ENCODE measurements at places on chromosomes 13 and 19. TPM values are rescaled to one million over a fixed set of nuclear protein-coding genes. Genes with fewer than 3 reads are reported as not detected.

Gene PCP2
- total RNA-seq, result 3.5 TPM

Gene OLFM4
- total RNA-seq, result not detected

GRCh38 chr19:17486545-17487240 lies 16.4 kb downstream of the SLC27A1 start:
- no peak overlapping the region for H3K27ac ChIP-seq
- peaks cover 27% of the 10 kb centered on the region for H3K4me1 ChIP-seq
- H3K4me3 ChIP-seq, result no peak overlapping the region
- H3K36me3 ChIP-seq, result no peaks in the 10 kb centered on the region
- no peak for DNase-seq

DNA sequence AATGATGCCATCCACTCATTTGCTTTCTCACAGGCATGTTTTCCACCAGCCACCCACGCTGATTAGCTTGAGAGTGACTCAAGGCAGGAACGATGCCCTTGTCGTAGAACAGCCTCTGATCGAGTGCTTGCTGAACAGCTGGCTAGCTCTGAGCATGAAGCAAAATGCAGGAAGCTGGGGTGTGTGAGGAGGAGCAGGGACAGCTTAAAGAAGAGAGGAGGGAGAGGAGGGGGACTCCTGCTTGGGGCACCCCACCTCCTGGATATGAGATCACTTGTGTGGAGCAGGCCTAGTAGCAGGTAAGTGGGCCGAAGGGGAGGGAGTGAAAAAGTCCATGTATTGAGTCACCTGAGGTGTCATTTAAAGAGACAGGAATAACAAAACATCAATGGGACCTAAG lies 48.8 kb downstream of the IRS2 start:
- H3K4me3 ChIP-seq, result no peak overlapping the region
- no peak overlapping the region for H3K27ac ChIP-seq
- H3K27me3 ChIP-seq, result no peaks in the 10 kb centered on the region
- no peaks in the 10 kb centered on the region for H3K4me1 ChIP-seq
- DNase-seq, result no peak

Gene ZNF813
- 5.3 TPM for total RNA-seq

DNA sequence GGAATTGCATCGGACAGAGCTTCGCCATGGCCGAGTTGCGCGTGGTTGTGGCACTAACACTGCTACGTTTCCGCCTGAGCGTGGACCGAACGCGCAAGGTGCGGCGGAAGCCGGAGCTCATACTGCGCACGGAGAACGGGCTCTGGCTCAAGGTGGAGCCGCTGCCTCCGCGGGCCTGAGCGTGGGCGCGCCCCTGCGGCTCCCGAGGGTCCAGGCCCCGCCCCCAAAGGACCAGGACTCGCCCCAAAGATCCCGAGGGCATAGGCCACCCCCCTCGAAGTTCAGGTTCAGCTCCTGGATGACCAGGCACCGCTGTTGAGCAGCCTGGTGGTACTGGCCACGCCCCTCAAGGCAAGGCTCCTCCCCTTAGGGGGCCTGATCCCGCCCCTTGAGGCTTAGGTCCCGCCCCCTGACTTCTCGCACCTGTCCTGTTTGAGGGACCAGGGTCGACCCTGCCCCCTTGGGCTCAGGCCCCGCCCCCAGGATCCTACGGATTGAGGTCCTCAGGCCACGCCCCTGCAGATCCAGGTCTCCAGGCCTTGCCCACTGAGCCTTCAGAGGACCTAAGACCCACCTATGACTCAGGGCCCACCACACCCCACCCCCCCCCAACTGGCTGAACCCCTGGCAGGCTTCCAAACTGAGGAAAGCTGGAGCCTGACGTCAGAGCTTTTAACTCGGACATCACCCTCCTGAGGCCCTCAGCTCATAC lies 43.1 kb downstream of the CYP4F22 start:
- H3K36me3 ChIP-seq, result no peaks in the 10 kb centered on the region
- peak overlapping the region; percentile 56 for H3K27ac ChIP-seq
- H3K4me1 ChIP-seq, result peaks cover 23% of the 10 kb centered on the region
- peak; percentile 57 for DNase-seq

Gene RFPL4AL1
- not detected for total RNA-seq

- H3K4me1 ChIP-seq, result peaks cover 9% of the 10 kb centered on the region
- no peaks in the 10 kb centered on the region for H3K27me3 ChIP-seq
- H3K27ac ChIP-seq, result no peak overlapping the region
- H3K4me3 ChIP-seq, result no peak overlapping the region
- H3K36me3 ChIP-seq, result no peaks in the 10 kb centered on the region
These were observed 799.8 kb downstream of the DIAPH3 start for GRCh38 chr13:59363947-59364346.

GRCh38 chr19:1407528-1408299 lies at the start of gene DAZAP1:
Gene DAZAP1 (plus strand): TSS chr19:1407586. CDS start chr19:1407774, 188 bp downstream.
- DNase-seq, result peak; percentile 73
- H3K36me3 ChIP-seq, result peaks cover 19% of the 10 kb centered on the region
- H3K27me3 ChIP-seq, result peaks cover 5% of the 10 kb centered on the region
- peak within 1 kb of the TSS; percentile 95 for H3K4me3 ChIP-seq
- peaks cover 50% of the 10 kb centered on the region for H3K4me1 ChIP-seq
- peak within 1 kb of the TSS; percentile 97 for H3K27ac ChIP-seq

Gene PLPPR3
- 2.1 TPM for total RNA-seq

Gene ARHGEF1
- 206 TPM for total RNA-seq

Gene LATS2
- total RNA-seq, result 26.1 TPM

GRCh38 chr13:75946536-75947284 lies 310.6 kb downstream of the LMO7 start:
- H3K36me3 ChIP-seq, result no peaks in the 10 kb centered on the region
- H3K27me3 ChIP-seq, result no peaks in the 10 kb centered on the region
- H3K4me1 ChIP-seq, result no peaks in the 10 kb centered on the region
- no peak for DNase-seq
- no peak overlapping the region for H3K4me3 ChIP-seq

GRCh38 chr19:54207676-54207982 lies 7.0 kb downstream of the RPS9 start:
- H3K4me1 ChIP-seq, result peaks cover 90% of the 10 kb centered on the region
- H3K27me3 ChIP-seq, result no peaks in the 10 kb centered on the region
- peak overlapping the region; percentile 86 for H3K27ac ChIP-seq
- H3K4me3 ChIP-seq, result peak overlapping the region; percentile 37

Gene IGFL1
- not detected for total RNA-seq

- peaks cover 25% of the 10 kb centered on the region for H3K36me3 ChIP-seq
- no peak overlapping the region for H3K27ac ChIP-seq
- H3K4me1 ChIP-seq, result no peaks in the 10 kb centered on the region
- DNase-seq, result no peak
These were observed 10.4 kb downstream of the LMNB2 start for GRCh38 chr19:2446381-2446780.

Gene CARM1
- total RNA-seq, result 27.5 TPM

Gene ZSCAN22
- total RNA-seq, result 3.6 TPM

DNA sequence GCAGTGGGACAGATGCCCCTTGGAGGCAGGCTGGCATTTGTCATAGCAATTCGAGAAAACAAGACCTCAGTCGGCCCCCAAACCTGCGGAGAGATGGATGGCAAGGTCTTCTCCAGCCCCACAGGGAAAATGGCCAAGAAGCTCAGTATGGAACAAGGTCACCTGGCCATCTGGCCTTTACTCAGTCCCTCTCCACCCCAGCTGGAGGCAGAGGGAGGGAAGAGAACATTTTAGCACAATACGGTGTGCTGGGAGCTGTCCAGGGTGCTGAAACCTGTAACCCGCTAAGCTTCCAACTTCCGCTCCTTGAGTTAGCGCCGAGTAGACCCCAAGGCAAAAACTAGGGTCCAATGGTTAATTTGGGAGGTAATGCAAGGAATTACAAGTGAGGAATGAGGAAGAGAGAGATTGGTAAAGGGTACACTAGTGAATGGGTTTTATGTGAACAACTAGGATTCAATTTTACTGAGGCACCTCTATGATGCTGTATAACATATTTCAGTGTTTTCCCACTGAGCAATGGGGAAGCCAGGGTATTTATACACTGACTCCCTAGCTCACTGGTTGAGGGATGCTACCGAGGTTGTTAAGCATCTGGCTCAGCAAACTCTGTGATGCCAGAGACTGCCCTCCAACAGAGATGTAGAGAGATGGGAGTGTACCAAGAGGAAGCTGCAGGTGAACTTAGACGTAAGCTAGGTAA lies 64.3 kb downstream of the CACNA1A start:
- H3K4me1 ChIP-seq, result no peaks in the 10 kb centered on the region
- H3K36me3 ChIP-seq, result no peaks in the 10 kb centered on the region
- H3K27me3 ChIP-seq, result peaks cover 6% of the 10 kb centered on the region
- DNase-seq, result no peak
- no peak overlapping the region for H3K4me3 ChIP-seq

GRCh38 chr13:79374578-79374977 lies 31.5 kb downstream of the RBM26 start:
- H3K27ac ChIP-seq, result no peak overlapping the region
- H3K36me3 ChIP-seq, result peaks cover 61% of the 10 kb centered on the region
- no peaks in the 10 kb centered on the region for H3K27me3 ChIP-seq
- DNase-seq, result no peak
- no peaks in the 10 kb centered on the region for H3K4me1 ChIP-seq
- H3K4me3 ChIP-seq, result no peak overlapping the region

Gene C13orf46
- total RNA-seq, result 14.0 TPM

- no peaks in the 10 kb centered on the region for H3K27me3 ChIP-seq
- H3K27ac ChIP-seq, result no peak overlapping the region
- DNase-seq, result no peak
- H3K4me1 ChIP-seq, result no peaks in the 10 kb centered on the region
- H3K36me3 ChIP-seq, result no peaks in the 10 kb centered on the region
These were observed 268.9 kb downstream of the IRS2 start for GRCh38 chr13:109517517-109517916.

- H3K36me3 ChIP-seq, result no peaks in the 10 kb centered on the region
- DNase-seq, result no peak
- peaks cover 22% of the 10 kb centered on the region for H3K4me1 ChIP-seq
- H3K27me3 ChIP-seq, result no peaks in the 10 kb centered on the region
- no peak overlapping the region for H3K4me3 ChIP-seq
- no peak overlapping the region for H3K27ac ChIP-seq
These were observed 365.1 kb downstream of the DNAJC15 start for GRCh38 chr13:43388282-43389034.

- no peak overlapping the region for H3K4me3 ChIP-seq
- H3K27me3 ChIP-seq, result no peaks in the 10 kb centered on the region
- H3K4me1 ChIP-seq, result no peaks in the 10 kb centered on the region
- H3K27ac ChIP-seq, result no peak overlapping the region
- no peaks in the 10 kb centered on the region for H3K36me3 ChIP-seq
These were observed 31.2 kb upstream of the DGKH start for GRCh38 chr13:42017264-42017663.

Gene PPP1R13L
- 43.8 TPM for total RNA-seq

DNA sequence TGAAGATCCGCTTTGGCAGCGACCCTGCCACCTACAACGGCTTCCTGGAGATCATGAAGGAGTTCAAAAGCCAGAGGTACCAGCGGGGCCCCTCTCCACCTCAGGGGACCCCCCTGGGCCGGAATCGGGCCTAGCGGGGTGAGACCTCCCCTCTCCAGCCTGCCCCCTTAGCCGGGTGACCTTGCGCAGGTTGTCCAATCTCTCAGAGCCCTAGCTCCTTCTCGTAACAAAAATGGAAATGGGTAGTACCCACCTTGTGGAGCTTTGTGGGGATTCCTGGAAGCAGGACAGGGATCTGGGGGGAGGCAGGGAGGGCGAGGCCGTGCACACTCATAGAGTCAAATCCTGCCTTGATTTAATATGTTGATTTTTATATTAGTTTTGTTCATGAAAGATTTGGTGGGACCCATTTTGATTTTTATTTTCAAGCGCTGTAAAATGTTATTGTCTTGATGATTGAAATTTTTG lies 658 bp downstream of the SIN3B start:
- peaks cover 39% of the 10 kb centered on the region for H3K36me3 ChIP-seq
- peak overlapping the region; percentile 76 for H3K4me3 ChIP-seq
- no peak for DNase-seq
- H3K27ac ChIP-seq, result peak overlapping the region; percentile 77
- H3K4me1 ChIP-seq, result peaks cover 24% of the 10 kb centered on the region
- no peaks in the 10 kb centered on the region for H3K27me3 ChIP-seq

DNA sequence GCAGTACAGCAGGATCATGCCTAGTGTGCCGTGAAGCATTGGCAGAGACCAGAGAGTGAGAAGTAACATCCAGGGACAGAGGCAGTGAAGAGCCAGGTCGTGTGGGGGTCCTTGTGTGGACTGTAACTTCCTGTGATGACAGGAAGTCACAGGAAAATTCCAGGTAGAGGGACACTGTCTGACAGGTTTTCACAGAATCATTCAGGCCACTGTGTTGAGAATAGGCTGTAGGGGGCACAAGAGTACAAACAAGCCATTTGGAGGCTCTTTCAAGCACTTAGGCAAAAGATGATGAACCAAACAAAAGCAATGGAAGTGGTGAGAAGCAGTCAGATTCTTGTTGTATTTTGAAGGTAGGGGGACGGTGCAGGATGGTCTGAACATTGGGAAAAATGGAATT lies 46.4 kb downstream of the N4BP2L1 start:
- H3K4me1 ChIP-seq, result no peaks in the 10 kb centered on the region
- no peak for DNase-seq
- H3K36me3 ChIP-seq, result no peaks in the 10 kb centered on the region
- no peak overlapping the region for H3K4me3 ChIP-seq

Gene IL4I1
- total RNA-seq, result 1.6 TPM

- H3K27me3 ChIP-seq, result peaks cover 7% of the 10 kb centered on the region
- no peak overlapping the region for H3K27ac ChIP-seq
- no peak overlapping the region for H3K4me3 ChIP-seq
- H3K4me1 ChIP-seq, result no peaks in the 10 kb centered on the region
These were observed 21.0 kb upstream of the ZNF43 start for GRCh38 chr19:21856773-21857514.

- DNase-seq, result no peak
- H3K4me3 ChIP-seq, result no peak overlapping the region
- H3K36me3 ChIP-seq, result no peaks in the 10 kb centered on the region
- no peaks in the 10 kb centered on the region for H3K27me3 ChIP-seq
- no peaks in the 10 kb centered on the region for H3K4me1 ChIP-seq
These were observed 55.2 kb downstream of the ERCC5 start for GRCh38 chr13:102901056-102901455.

GRCh38 chr19:16788479-16788878 lies 40.7 kb upstream of the SIN3B start:
- H3K27ac ChIP-seq, result no peak overlapping the region
- no peaks in the 10 kb centered on the region for H3K4me1 ChIP-seq
- no peak overlapping the region for H3K4me3 ChIP-seq
- H3K27me3 ChIP-seq, result no peaks in the 10 kb centered on the region
- no peak for DNase-seq
- no peaks in the 10 kb centered on the region for H3K36me3 ChIP-seq

Gene TMEM238
- total RNA-seq, result 16.4 TPM

Gene TNFSF9
- 4.1 TPM for total RNA-seq

Gene C19orf38
- total RNA-seq, result 11.7 TPM

Gene GNG14
- total RNA-seq, result not detected

Measured in lower lobe of right lung (tissue), 2 donors.